ENCODE measurements at places on chromosomes 12 and 14. TPM values are rescaled to one million over a fixed set of nuclear protein-coding genes. Genes with fewer than 3 reads are reported as not detected.
A peak's percentile ranks its signal among the peaks of the same experiment; 100 is the strongest.

- no peaks in the 10 kb centered on the region for H3K27me3 ChIP-seq
- no peak overlapping the region for H3K4me3 ChIP-seq
- H3K36me3 ChIP-seq = peaks cover 20% of the 10 kb centered on the region
- no peaks in the 10 kb centered on the region for H3K4me1 ChIP-seq
- H3K27ac ChIP-seq = no peak overlapping the region
Measured at GRCh38 chr12:111838353-111838752, 3.7 kb upstream of the MAPKAPK5 start.

Gene ITGA7
- 114 TPM for total RNA-seq

GRCh38 chr12:8449355-8449859 lies 6.4 kb upstream of the CLEC6A start:
- H3K27me3 ChIP-seq = no peaks in the 10 kb centered on the region
- no peak overlapping the region for H3K27ac ChIP-seq
- H3K36me3 ChIP-seq = no peaks in the 10 kb centered on the region
- H3K4me1 ChIP-seq = no peaks in the 10 kb centered on the region

DNA sequence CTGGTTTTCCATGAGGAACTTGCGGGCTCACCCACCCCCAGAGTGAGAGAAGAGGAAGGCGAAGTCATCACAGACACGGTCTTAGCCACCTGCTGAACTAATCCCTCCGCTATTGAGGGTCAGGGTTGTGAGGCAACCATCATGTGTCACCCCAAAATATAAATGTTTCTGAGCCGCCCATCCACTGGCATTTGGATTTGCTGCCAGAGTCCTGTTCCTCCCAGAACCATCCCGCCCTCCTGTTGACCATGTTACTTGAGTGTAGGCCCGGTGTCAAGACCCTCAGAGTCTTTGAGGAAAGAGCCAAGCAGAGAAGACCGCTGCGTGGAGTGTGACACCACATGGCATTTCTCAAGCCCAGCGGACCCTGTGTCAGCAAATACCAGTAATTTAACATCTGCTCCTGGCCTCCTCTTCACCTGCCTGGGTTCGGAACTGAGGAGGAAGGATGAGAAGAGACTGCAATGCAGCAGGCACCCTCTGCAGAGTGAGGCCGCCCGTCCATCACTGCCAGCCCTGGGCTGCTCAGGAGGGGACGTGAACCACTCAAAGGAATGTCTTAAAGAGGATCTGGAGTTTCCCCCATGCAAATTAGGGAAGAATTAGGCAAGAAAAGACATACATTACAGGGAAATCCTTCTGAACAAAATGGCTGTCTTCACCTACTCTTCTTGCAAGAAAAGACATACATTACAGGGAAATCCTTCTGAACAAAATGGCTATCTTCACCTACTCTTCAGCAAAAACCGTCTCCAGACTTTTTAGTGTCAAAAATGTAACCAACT lies 100.4 kb downstream of the FBXL14 start:
- no peaks in the 10 kb centered on the region for H3K4me1 ChIP-seq
- H3K4me3 ChIP-seq = no peak overlapping the region
- H3K36me3 ChIP-seq = peaks cover 11% of the 10 kb centered on the region
- DNase-seq = peak; percentile 24
- no peak overlapping the region for H3K27ac ChIP-seq

- H3K36me3 ChIP-seq = no peaks in the 10 kb centered on the region
- H3K27me3 ChIP-seq = no peaks in the 10 kb centered on the region
Measured at GRCh38 chr14:22096514-22096895, 422.9 kb upstream of the OR4E1 start.

GRCh38 chr14:77026930-77027537 lies 1.5 kb downstream of the IRF2BPL start:
- peak overlapping the region; percentile 77 for H3K4me3 ChIP-seq
- H3K27ac ChIP-seq = no peak overlapping the region
- no peak for DNase-seq
- H3K27me3 ChIP-seq = no peaks in the 10 kb centered on the region

Gene VPS33A
- total RNA-seq = 44.3 TPM

GRCh38 chr14:35285168-35286002 lies 6.8 kb upstream of the PSMA6 start:
- no peak overlapping the region for H3K4me3 ChIP-seq
- no peak overlapping the region for H3K27ac ChIP-seq
- H3K27me3 ChIP-seq = no peaks in the 10 kb centered on the region

- DNase-seq = no peak
- H3K36me3 ChIP-seq = peaks cover 8% of the 10 kb centered on the region
- H3K4me1 ChIP-seq = peaks cover 6% of the 10 kb centered on the region
- no peak overlapping the region for H3K4me3 ChIP-seq
Measured at GRCh38 chr12:58142991-58143390, 201.6 kb downstream of the ATP23 start.

DNA sequence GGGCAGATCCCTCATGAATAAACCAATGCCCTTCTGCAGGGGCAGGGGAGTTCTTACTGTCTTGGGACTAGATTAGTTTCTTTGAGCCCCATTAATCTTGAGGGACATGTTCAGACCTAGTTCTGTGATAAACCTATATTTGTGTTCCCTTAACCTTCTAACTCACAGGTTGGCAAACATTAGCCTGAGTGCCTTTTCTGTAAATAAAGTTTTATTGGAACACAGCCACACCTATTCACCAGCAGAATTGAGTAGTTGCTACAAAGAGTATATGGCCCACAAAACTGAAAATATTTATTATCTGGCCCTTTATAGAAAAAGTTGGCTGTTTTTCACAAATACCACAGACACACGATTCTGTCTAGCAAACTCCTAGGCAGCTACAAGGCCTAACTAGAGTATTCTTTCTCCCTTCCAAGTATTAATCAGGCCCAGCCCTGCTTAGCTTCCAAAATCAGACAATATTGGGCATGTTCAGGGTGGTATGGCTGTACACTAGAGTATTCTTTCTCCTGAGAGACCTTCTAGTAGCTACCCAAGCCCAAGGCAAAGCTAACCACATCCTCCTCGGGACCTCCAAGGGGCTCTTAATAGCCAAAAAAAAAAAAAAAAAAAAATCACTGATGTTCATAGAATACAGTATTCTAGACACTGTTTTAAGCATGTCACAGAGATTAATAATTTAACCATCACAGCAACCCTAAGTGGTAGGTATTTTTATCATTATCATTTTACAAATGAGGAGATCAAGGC lies 199.3 kb upstream of the PWP1 start:
- H3K4me3 ChIP-seq = no peak overlapping the region
- no peaks in the 10 kb centered on the region for H3K27me3 ChIP-seq
- no peaks in the 10 kb centered on the region for H3K36me3 ChIP-seq
- no peak overlapping the region for H3K27ac ChIP-seq
- DNase-seq = no peak

Gene TSPAN8
- not detected for total RNA-seq

Gene KCNC2
- total RNA-seq = not detected
